Activated T-cell treated with anti-CD3 and anti-CD28 coated beads, Interleukin-2, amount 50 U/mL, for 72 hours (primary cell): ENCODE measurements at places on chromosomes 2 and 18.

DNA sequence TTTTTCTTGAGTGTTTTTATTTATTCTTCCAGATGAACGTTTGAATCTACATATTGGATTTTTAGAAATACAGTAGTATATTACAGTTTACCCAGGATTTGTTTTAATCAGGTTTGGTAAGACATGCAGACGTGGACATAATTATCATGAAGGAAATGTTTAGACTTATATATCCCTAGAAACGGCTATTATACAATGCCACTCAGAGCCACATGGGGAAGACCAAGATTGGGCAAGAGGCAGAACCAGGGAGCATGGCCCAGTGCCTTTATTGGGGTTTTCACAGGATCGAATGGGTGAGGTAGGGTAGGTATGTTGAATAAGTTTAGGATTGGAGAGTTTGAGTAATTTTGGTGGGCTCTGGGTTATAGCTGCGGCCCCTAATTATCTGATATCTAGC lies 212.2 kb downstream of the CAMKMT start:
- DNase-seq: no peak

GRCh38 chr2:213199871-213200270 lies 48.5 kb upstream of the IKZF2 start:
- no peak for DNase-seq

DNA sequence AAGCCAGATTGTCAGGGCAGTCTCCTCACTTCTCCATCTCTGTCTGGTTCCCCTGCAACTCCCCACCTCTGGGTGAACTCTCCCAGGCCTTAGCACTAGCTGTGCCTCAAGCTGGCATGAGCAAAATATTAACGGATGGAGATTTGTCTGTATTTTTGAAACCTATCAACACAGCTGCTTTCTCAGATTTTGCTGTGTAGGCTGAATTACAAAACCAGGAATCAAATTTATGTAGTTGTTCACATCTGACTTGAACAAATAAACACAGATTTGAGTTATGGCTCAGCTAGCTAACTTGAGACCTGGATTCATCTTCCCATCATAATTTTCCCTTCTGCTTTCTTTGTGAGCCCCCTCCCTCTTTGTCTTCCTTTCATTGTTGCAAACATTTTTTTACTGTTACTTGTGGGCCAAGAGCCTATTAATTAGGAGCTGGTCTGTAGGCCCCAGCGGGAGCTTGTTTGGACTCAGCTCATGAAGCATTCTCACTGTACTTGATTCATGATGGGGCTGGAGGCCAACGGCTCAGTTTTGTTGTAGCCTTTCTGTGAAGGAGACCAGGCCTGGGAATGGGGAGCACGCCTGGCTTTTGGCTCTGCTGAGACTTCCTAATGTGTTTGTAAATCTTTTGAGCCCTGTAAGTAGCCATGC lies 164.1 kb upstream of the GATA6 start:
- DNase-seq: no peak

DNA sequence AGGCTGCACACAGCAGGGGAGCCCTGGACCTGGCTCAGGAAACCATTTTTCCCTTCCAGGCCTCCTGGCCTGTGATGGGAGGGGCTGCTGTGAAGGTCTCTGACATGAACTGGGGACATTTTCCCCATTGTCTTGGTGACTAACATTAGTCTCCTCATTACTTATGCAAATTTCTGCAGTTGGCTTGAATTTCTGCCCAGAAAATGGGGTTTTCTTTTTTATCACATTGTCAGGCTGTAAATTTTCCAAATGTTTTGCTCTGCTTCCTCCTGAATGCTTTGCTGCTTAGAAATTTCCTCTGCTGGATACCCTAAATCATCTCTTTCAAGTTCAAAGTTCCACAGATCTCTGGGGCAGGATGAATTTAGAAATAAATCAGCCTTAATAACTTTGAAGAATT lies 78.2 kb downstream of the EHBP1 start:
- DNase-seq: no peak

- DNase-seq: no peak
Observed at GRCh38 chr2:201971531-201972228, 62.0 kb upstream of the FZD7 start.

- no peak for DNase-seq
Observed at GRCh38 chr2:191108331-191108730, 42.5 kb downstream of the STAT4 start.

DNA sequence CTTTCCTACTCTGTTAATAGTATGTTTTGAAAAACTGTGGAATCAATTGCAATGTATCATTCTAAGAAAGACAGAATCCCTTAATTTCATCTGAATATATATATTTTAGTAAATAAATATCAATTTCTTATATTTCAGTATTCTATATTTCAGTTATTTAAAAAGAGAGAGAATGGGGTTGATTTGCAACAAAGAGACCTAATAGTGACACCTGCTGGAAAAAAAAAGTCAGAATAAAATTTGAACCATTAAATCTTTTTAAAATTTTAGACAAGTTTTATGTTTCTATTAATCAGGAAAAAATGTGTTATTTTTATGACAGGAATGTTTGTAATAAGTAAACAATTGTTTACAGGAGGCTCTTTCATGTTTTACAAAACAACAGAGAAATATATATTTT lies 20.7 kb upstream of the CCNT2 start:
- DNase-seq: no peak

GRCh38 chr2:226471987-226472470 lies 327.6 kb downstream of the IRS1 start:
- DNase-seq: no peak

DNA sequence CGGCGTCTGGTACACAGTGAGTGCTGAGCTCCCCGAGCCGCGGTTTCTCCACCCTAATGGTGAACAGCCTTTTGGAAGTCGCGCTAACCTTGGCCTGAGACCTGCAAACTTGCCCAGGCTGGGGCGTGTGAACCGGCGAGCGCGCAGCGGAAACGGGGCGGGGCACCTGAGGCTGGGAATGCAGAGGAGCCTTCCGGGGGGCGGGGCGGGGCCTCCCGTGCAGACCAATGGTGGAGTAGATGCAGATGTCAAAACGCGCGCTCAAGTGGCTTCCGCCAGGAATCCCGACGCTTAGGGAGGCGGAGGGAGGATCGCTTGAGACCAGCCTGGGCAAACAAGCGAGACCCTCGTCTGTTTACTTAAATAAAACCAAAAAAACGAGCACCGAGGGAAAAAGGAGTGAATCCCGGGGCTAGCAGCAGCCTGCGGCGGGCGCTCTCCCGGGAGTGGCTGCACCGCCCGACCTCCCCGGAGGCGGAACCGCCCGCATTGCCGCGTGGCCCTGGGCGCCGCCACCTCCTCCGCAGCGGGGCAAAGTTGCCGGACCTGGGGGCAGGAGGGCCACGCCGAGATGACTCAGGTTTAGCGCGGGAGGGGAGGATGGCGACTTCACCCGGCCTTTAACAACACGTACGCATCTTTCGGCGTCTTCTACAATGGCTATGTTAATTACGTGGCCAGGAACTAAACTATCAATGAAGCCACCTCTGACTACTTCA lies 2.2 kb upstream of the RRM2 start:
- DNase-seq: peak; percentile 95

DNA sequence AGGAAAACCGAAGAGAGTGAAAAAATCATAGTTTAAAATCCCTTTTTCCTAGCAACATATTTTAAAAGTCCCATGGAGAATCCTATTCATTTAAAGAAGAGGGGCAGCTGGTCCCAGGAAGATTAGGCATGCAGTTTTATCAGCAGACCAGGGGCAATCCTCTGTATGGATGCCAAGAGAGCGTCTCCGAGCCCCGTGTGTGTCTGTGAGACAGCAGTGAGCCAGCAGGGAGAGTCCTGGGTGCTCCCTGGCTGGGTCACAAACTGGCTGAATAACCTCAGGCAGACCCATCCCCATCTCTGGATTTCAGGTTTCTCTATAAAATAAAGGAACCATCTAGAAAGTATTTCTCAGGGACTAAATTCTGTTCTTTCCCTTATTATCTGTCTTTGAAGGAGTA lies 128.2 kb upstream of the RIOK3 start:
- DNase-seq: no peak

GRCh38 chr2:122935506-122935905 lies 1089.6 kb upstream of the CNTNAP5 start:
- DNase-seq: no peak

- DNase-seq: no peak
Observed at GRCh38 chr2:1663621-1664020, 80.7 kb downstream of the PXDN start.

GRCh38 chr2:64230540-64230939 lies 86.3 kb upstream of the PELI1 start:
- DNase-seq: no peak

- DNase-seq: no peak
Observed at GRCh38 chr2:217660423-217660822, 342.4 kb downstream of the TNS1 start.

GRCh38 chr18:55912071-55912470 lies 324.1 kb upstream of the TCF4 start:
- DNase-seq: no peak
